ENCODE measurements at places on chromosomes 2 and 18.

GRCh38 chr2:72153026-72153791 lies 5.5 kb upstream of the CYP26B1 start:
- DNase-seq: no peak

DNA sequence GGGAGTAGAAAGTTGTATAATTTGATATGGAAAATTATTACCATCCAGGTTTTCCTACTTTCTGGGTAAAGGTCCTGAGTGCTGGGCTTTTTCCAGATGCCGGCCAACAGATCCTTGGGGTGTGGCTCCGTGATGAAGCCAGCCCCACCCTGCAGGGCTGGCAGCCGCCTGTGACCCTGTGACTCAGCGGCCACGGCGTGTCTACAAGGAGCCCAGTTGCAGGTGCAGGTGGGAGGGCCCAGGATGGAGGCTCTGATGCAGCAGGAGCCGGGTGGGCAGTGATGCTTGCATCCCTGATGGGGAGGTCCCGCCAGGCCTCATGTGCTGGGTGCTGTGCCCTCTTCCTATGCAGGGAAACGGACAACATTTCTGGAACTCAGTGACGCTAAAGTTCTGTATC lies 96.0 kb upstream of the ALKAL2 start:
- DNase-seq: no peak

DNA sequence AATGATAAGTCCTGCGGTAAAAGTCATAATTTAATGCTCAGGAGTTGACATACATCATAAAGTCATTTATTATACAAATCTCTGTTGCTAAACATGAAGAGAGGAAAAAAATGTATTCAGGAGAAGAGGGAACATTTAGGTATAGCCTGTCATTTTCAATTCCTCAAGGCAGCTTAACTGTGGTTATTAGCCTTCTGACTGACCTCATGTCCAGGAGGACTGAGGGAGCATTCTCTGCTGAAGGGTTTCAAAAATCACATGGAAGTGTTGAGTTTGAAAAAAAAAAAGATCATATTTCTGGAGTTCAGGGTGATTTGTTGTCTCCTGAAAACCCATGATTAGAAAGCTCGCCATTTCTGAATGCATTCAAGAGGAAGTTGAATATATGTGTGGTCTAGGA lies 1371.1 kb upstream of the LRRTM1 start:
- no peak for DNase-seq

GRCh38 chr2:237299906-237300305 lies 114.1 kb downstream of the COL6A3 start:
- DNase-seq: no peak

- no peak for DNase-seq
These were observed 122.2 kb downstream of the FSHR start for GRCh38 chr2:49032126-49032525.

- DNase-seq: peak; percentile 28
These were observed 3.9 kb upstream of the NPPC start for GRCh38 chr2:231929961-231930592.

DNA sequence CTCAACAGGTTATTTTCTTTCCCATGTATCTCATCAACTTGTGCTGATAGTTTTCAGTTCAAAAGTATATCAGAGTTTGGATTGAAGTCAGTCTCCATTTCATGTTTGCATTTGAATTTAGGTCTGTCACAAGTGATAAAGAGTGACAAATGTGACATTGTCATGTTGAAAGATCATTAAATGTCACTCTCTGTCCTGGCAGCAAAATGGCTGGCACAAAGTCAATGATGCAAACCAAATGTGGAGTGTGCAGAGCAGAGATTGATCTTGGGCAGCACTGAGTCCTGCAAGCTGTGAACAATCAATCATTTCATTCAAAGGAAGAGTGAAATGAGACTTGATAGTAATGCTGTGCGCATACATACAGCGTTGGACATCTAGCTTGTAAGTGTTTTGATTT lies 421.8 kb upstream of the CDH7 start:
- no peak for DNase-seq

GRCh38 chr2:38076710-38077430 lies 919 bp upstream of the CYP1B1 start:
- peak; percentile 51 for DNase-seq

DNA sequence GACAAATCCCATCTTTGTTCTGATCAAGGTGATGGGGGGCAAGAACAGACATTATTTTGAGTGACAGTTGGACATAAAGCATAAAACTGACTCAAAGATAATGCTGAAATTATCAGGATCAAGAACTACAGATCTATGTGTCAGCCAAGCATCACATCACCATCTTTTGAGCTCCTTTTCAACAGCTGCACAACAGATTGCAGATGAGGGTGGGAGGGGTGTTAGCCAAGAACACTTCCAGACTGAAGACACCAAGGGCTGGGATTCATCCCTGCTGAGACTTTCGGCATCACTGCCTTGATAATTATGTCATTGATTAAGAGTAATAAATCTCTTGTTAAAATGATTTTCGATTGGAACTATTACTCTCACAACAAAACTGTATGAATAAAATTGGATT lies 191.5 kb upstream of the NETO1 start:
- DNase-seq: no peak

DNA sequence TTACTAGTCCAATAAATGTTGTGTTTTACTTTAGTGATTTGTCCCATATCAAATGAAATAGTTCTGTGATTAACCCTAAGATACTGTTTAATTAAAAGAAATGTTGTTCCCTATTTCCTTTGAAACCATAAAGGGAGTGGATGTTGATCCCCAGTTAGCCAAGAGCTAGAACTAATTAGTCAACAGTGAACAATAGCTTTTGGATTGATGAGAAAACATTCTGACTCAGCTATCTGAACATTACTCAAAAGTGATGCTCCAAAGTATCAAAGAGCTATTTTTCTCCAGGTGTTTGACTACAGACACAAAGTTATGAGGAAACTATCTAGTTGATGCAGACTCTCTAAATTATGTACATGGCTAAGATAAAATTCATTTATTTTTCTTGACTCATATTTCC lies 7.3 kb upstream of the FEZ2 start:
- DNase-seq: no peak

- DNase-seq: no peak
These were observed 426.9 kb downstream of the NR4A2 start for GRCh38 chr2:155905657-155906056.

DNA sequence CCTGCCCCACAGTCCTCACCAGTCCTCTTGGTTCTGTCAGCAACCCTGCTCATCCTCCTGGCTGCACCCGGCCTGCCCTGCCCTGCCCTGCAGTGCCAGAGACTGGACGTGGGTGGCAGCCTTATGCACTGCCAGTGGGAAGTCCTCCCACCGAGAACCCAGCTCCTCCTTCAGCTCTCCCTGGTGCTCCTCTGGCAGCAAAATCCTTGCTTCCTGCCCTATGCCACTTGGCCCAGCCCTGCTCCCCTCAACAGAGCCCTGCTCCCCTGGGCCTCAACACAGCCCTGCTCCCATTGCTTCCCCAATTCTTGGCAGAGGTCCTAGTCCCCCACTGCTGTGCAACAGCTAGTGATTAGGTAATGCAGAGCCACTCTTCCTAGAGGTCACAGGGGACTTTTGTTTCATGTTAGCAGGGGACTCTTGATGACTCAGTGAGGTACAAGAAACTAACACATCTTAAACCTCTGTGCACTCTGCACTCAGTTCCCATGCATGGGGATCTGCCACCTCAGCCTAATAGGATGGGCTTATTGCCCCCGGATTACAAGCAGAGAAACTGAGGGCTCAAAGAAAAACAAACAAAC lies 58.0 kb upstream of the EDAR start:
- DNase-seq: no peak

DNA sequence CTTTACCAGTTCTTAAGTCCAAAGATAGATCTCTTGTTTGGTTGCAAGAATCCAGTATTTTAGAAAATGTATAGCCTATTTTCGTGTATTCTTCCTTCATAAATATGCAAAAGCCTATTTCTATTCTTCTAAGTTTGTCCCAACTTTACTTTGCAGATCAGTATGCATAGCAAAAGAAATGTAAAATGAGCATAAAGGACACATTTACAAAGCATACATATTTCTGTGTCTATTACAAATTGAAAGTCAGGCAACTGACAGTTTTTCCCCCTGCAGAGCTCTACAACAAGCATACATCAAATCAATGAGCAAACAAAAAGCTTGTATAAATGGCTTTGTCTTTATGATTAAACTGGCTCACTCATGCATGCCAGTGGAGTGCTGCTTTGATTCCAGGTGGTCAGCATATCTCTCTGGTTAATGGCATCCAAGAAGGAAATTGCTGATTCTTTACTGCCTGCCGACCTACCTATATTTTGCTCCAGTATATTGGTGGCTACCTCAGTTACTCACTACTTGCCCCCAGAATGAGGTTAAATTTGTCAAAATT lies 10.0 kb upstream of the VPS54 start:
- peak; percentile 55 for DNase-seq

- no peak for DNase-seq
These were observed 31.9 kb downstream of the NRP2 start for GRCh38 chr2:205714058-205714776.
